ENCODE measurements at places on chromosomes 4 and X.
A peak's percentile ranks its signal among the peaks of the same experiment; 100 is the strongest.

- DNase-seq = no peak
Measured at GRCh38 chr4:153000076-153000420, 63.9 kb downstream of the FHDC1 start.

DNA sequence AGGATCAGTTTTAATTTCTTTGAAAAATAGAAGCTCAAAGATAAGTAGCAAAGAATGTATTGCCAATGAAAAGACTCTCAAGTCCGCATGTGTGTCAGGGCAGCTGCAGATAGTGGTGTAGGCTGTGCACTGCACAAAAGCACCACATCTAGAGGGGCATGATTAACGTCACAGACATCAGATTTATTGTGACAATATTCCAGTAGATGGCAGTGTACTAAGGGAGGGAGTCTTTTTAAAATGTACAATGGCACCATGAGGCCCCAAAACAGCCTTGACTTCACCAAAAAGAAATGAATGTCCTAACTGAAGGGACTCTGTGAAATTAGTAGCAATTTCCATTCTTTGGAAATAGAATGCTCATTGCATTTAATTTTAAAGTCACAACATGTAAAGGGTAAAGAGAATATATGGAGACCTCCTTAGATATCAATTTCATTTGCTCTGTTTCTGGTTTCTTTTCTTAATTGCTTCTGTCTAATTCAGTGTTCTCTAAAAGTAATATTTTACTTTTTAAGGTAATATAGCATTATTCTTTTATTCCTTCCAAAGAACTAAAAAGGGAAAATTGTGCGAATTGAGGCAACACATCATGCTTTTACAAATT is 98.4 kb downstream of the ZNF827 start:
- DNase-seq = peak; percentile 70

GRCh38 chrX:106649523-106650428 is 38.0 kb downstream of the RADX start:
- no peak for DNase-seq

GRCh38 chrX:18828832-18829404 is 121.5 kb downstream of the PPEF1 start:
- peak; percentile 5 for DNase-seq

- DNase-seq = no peak
Measured at GRCh38 chrX:75230296-75230695, 43.6 kb upstream of the UPRT start.

DNA sequence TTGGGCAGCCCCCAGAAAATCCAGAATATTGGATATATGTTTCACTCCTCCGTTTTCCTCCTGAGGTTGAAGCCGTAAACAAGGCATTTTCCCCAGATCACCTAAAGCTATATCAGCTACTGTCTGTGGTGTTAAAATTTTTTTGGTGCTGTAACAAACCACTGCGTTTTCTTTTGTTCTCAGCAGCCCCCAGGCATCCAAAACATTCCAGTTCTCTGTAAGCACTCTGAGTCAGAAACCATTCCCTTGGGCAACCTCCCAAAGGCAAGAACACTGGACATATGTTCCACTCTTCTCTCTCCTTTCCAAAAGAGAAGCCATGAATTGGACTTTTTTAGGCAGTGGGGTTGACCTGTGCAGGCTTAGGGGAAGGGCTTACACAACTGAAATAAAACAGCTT is 310.9 kb downstream of the MID1IP1 start:
- peak; percentile 0 for DNase-seq

DNA sequence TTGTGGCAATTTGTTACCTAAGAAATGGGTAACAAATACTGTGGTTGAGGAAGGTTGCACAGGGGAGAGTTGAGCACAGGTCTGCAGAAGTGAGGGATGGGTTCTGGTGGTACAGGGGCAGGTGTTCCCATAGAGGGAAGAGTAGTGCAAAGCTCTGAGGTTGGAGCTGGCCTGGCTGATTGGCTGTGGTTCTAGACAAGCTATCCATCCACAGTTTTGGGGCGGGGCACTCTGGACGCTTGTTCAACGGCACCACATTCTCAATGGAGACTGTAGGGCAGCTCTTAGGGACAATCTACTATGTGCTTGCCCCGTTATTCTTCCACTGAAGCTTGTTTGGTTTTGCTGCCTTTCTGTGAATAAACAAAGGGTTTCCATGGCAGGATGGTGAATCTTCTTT is 35.4 kb downstream of the NAT8L start:
- DNase-seq = no peak

Measured in fibroblast of pulmonary artery (primary cell).